ENCODE measurements at places on chromosomes 7 and 10.

- no peak for DNase-seq
These were observed 274.4 kb downstream of the IPMK start for GRCh38 chr10:57993302-57993701.

- DNase-seq: no peak
These were observed 27.2 kb upstream of the ATP6V0A4 start for GRCh38 chr7:138825049-138825721.

DNA sequence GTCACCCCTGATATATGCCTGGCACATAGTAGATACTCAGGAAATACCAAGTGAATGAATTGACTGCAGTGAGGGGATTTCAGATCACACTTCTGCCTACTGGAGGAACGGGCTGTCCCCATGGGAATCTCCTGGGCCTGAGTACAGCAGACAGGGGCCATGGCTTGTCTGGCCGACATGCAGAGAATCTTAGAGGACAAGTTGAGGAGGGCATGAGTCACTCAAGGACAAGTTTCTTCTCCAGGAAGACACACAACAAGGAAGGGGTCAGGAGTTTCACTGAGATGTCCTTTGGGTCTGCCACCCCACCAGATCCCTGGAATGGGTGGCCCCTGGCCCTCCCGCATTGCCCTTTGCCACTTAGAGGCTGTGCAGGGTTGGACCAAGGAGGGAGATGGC is 20.7 kb downstream of the PLPP4 start:
- DNase-seq: no peak

GRCh38 chr10:119776536-119776935 is 50.7 kb downstream of the INPP5F start:
- no peak for DNase-seq
